ENCODE measurements at places on chromosomes 16 and 17. TPM values are rescaled to one million over a fixed set of nuclear protein-coding genes. Genes with fewer than 3 reads are reported as not detected.

DNA sequence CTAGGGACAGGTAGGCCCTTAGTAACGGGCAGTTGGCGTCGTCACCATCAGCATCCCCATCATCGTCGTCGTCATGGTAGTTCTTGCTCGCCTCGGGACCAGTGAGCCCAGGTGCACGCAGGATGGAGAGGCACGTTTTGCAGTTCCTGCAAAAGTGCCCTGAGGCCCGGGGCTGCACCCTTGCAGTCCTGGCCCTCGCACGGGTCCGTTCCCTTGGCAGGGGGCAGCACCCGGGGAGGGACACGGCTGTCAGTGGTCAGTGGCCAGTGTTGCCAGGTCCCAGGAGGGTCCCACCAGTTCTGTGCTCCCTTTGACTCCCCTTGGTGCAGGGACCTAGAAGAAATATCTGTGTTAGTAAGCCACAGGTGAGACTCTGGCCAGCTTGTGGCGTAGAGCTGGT lies 243.9 kb upstream of the CIBAR2 start:
- H3K4me1 ChIP-seq: peaks cover 23% of the 10 kb centered on the region
- H3K27ac ChIP-seq: no peak overlapping the region
- no peaks in the 10 kb centered on the region for H3K27me3 ChIP-seq
- DNase-seq: no peak

DNA sequence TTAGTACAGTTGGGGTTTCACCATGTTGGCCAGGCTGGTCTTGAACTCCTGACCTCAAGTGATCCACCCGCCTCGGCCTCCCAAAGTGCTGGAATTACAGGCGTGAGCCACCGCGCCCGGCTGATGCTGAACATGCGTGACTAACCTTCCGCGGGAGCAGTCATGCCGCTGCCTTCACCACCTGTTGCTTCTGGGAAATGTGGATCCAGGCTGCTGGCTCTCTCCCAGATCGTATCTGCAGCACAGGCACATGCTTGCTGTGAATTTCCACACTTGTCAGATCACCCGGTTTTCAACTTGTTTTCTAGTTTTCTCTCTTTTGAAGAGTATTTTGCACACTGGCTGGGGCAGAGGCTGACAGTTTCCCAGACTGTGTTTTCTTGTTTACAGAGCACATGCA lies 97.9 kb downstream of the ADCY9 start:
- H3K4me1 ChIP-seq: peaks cover 50% of the 10 kb centered on the region
- H3K27ac ChIP-seq: no peak overlapping the region
- no peak overlapping the region for H3K4me3 ChIP-seq
- DNase-seq: no peak
- no peaks in the 10 kb centered on the region for H3K27me3 ChIP-seq
- H3K36me3 ChIP-seq: no peaks in the 10 kb centered on the region

DNA sequence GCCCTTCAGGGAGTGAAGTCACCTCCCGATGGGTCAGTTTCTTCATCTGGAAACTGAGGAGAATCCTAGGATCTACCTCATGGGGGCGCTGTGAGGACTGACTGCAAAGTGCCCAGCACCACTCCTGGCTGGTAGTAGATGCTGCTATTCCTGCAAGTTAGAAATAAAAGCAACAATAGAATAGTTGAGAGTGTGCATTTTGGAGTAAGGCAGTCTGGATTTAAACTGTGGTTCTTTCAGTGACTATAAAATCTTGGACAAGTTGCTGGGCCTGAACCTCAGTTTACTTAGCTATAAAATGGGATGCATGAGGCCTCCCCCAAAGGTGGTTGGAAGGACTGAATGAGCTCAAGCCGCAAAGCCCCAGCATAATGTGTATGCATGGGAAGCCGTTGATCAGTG lies 70.6 kb downstream of the CYB5B start:
- DNase-seq: no peak
- H3K4me1 ChIP-seq: no peaks in the 10 kb centered on the region
- H3K4me3 ChIP-seq: no peak overlapping the region
- H3K27ac ChIP-seq: no peak overlapping the region
- H3K36me3 ChIP-seq: no peaks in the 10 kb centered on the region
- H3K27me3 ChIP-seq: no peaks in the 10 kb centered on the region

DNA sequence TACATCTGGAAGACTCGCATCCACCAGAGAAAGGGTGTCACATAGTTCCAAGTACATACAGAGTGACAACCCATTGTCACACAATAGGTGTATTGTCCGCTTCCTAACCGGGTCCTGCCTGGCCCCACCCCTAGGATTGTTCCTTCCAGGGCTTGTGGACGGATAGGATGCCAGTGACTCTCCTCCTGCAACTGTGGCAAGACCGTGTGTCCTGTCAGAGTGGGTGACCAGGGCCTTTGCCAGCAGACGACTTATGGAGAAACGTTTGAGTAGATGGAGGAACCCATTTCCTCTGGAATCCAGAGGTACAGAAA lies 258.4 kb downstream of the CPPED1 start:
- no peaks in the 10 kb centered on the region for H3K36me3 ChIP-seq
- no peak overlapping the region for H3K27ac ChIP-seq
- no peak overlapping the region for H3K4me3 ChIP-seq

The SPATA22 gene
- 0.20 TPM for total RNA-seq

The CSH1 gene
- not detected for total RNA-seq
